ENCODE measurements at places on chromosomes 1 and 21.

DNA sequence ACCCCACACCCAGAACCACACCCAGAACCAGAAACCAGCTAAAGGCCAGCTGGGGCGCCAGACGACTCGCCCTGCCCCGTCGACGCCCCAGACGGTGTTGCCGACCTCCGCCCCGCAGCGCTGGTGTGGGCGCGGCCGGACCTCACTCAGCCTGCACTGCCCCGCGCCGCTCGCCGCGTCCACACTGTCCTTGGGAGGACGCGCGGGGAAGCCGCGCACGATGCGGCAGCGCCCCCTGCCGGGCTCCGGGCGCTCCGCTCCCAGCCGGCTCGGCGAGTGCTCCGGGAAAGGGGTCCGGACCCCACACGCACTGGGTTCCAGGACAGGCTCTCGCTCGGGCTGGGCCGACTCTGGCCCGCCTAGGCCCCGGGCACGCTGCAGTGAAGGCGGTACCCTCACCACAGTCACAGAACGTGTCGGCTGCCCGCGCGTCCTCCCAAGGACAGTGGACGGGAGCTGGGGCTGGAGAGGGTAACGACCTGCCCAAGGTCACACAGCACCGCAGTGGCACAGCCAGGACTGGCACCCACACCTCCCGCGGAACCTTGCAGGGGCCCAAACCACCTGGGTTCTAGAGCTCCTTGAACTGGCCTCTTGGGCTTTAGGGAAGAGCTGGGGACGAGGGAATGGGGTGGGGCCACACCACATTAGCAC, 90.2 kb downstream of the DMRTA2 start:
- no peaks in the 10 kb centered on the region for H3K36me3 ChIP-seq
- H3K27ac ChIP-seq = peak overlapping the region; percentile 31
- peak; percentile 75 for DNase-seq
- H3K27me3 ChIP-seq = no peaks in the 10 kb centered on the region
- no peak overlapping the region for H3K4me3 ChIP-seq

GRCh38 chr1:89890085-89890752, 69.4 kb downstream of the LRRC8D start:
- H3K27me3 ChIP-seq = no peaks in the 10 kb centered on the region
- H3K4me3 ChIP-seq = no peak overlapping the region
- no peak for DNase-seq
- no peaks in the 10 kb centered on the region for H3K4me1 ChIP-seq

DNA sequence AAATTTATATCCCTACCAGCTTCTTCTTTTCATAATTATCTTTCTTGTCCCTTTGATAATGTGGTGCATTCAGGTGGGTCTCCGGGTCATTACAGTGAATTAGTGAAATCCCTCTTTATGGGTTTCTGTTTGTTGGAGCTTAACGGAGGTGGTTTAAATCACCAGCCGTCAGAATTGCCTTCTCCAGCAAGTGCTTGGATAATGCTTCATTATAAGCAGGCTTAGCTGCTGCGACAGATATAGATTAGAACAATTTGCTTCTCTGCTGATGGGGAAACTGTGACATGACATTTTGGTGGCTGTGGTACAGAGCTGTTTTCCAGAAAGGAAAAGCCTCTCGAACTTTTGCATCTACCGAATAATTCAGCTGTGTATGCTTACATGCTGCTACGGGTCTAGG, 56.9 kb downstream of the KAZN start:
- H3K27me3 ChIP-seq = no peaks in the 10 kb centered on the region
- no peaks in the 10 kb centered on the region for H3K4me1 ChIP-seq
- no peaks in the 10 kb centered on the region for H3K36me3 ChIP-seq
- no peak overlapping the region for H3K4me3 ChIP-seq
- H3K27ac ChIP-seq = no peak overlapping the region
- no peak for DNase-seq

- no peak overlapping the region for H3K27ac ChIP-seq
- peaks cover under 1% of the 10 kb centered on the region for H3K4me1 ChIP-seq
- no peak overlapping the region for H3K4me3 ChIP-seq
- no peak for DNase-seq
- H3K36me3 ChIP-seq = no peaks in the 10 kb centered on the region
Observed at GRCh38 chr1:85042413-85042812, 5.9 kb downstream of the MCOLN3 start.

GRCh38 chr1:70779571-70779970, 268.0 kb downstream of the PTGER3 start:
- no peaks in the 10 kb centered on the region for H3K4me1 ChIP-seq
- no peaks in the 10 kb centered on the region for H3K27me3 ChIP-seq
- H3K4me3 ChIP-seq = no peak overlapping the region
- no peak for DNase-seq
- H3K27ac ChIP-seq = no peak overlapping the region

DNA sequence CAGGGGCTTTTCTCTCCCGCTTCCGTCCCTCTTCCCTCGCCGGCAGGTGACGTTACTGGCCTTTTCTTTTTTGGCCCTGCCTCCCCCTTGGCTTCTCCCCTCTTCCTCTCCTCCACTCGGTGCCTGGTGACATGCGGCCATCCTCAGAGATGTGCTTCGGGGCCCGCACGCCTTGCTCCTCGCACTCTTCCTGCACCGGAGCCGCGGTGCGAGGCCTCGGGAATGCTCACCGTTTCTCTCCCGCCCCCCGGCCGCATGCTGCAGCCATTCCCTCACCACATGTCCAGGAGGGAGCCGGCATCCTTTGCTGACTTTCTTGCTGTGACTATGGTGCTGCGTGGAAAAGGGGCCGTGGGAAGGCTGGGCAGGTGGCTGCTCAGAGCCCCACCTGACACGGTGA, 39.3 kb downstream of the PDE9A start:
- H3K36me3 ChIP-seq = peaks cover 29% of the 10 kb centered on the region
- no peaks in the 10 kb centered on the region for H3K4me1 ChIP-seq
- no peak overlapping the region for H3K27ac ChIP-seq

DNA sequence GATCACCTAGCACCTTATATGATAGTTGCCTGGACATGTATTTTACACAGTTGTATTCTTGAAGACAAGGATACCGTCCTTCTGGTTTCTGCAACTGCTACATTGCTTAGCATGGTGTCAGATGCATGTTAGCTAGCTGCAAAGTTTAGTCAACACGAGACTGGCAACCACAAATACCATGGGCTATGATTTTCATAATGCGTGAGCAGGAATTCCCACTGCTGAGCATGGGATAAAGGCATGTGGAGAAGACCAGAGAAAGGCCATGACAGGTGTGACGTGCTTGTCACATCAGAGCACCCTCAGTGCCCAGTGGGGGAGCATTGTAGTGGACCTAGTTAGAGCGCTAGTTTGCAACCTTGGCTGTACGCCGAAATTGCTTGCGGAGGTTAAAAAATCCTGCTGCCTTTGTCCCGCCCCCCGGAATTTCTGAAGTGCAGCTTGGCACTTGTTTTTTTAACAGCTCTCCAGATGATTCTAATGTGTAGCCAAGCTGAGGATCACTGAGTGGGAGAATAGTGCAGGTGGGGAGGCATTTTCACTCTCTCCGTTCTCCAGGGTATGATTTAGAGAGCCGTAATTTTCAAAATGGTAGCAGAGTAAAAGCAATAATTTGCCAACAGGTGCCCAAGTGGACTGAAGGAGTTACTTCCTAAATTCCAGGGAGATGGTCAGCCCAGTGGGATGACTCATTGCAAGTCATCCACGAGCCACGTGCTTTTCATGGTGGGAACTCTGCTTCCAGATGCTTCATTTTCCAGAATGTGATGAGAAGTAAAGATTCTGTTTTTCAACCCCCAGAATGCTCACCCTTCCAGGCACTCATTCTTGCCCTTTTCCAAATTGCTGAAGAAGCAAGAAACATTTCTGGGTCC, 81.0 kb downstream of the CNIH3 start:
- no peaks in the 10 kb centered on the region for H3K4me1 ChIP-seq
- no peak overlapping the region for H3K4me3 ChIP-seq
- DNase-seq = no peak

DNA sequence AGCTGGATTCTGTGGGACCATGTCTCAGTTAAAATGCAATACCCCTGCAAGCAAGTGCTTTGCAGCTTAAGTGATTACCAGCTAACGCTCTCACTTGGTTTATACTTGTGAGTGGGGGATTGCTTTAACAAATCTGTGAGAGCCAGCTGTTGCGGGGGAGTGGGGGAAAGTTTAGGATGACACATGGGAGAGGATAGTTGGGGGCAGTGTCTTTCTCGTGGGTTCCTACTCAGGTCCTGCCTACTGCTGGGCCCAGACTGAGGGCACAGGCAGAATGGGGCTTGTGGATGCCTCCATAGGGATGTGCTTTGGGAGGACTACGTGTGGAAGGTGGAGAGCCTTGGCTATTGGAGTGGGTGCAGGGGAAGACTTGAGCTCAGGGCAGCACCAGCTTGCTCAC, 60.1 kb downstream of the ELK4 start:
- no peaks in the 10 kb centered on the region for H3K4me1 ChIP-seq
- DNase-seq = no peak
- no peak overlapping the region for H3K4me3 ChIP-seq
- H3K36me3 ChIP-seq = no peaks in the 10 kb centered on the region
- no peak overlapping the region for H3K27ac ChIP-seq

DNA sequence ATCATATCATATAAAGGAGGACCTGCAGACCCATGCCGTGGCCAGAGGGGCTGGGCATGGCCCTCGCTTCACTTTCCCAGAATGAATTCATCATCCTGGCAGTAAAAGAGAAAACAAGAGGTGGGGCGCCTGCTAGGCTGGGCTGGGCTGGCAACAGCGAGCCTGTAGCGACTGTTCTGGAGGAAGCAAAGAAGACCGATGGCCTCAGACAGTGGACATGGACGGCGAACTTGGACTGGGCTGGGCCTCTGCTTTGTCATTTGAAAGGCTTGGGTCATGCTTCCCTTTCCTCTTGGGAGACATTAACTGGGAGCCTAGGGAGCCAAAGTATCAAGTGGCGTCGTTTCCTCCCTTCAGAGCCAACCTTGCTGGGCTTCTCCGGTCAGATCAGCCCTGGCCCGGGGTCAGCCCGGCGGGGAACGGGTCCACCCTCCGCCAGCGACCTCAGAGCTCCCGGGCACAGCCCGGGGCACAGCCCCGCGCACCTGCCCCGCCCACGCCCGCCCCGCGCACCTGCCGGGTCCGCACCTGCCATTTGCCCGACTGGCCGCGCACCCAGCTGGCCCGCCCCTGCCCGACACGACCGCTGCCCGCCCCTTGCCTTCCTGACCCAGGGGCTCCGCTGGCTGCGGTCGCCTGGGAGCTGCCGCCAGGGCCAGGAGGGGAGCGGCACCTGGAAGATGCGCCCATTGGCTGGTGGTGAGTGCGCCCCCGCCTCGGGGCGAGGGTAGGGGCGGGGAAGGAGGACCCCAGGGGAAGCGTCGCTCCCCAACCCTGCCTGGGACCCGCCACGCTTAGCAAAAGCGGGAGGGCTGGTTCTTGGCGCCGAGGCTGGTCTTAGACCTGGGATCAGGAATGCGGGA, at the start of gene FAM3B:
Gene FAM3B, plus strand, starts transcription at position 602 of the 863 bp plus-strand sequence. Its CDS starts 79 bp downstream, at position 681.
- no peaks in the 10 kb centered on the region for H3K36me3 ChIP-seq
- no peaks in the 10 kb centered on the region for H3K27me3 ChIP-seq
- peak within 1 kb of the TSS; percentile 94 for H3K27ac ChIP-seq

- no peaks in the 10 kb centered on the region for H3K27me3 ChIP-seq
- H3K27ac ChIP-seq = no peak overlapping the region
- H3K36me3 ChIP-seq = no peaks in the 10 kb centered on the region
- no peak overlapping the region for H3K4me3 ChIP-seq
- DNase-seq = no peak
Observed at GRCh38 chr1:208893251-208893650, 649.1 kb upstream of the PLXNA2 start.

DNA sequence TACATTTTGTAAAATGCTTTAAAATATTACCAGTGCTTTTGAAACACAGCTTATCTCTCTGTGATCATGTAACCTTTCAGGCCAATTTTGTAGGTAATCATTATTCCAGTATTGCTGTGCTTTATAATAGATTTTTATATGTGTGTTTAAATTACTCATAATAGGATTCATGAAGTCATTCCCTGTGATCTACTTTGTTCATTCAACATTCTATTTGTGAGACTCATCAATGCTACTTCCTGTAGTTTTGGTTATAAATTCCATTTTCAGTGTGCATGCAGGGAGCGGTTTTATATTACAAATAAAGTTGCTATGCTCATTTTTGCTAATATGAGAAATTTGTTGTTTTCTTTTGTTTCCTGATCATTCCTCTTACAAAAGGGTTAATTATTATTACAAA, 4.1 kb upstream of the OR2M5 start:
- no peak for DNase-seq
- no peak overlapping the region for H3K27ac ChIP-seq
- no peak overlapping the region for H3K4me3 ChIP-seq
- H3K27me3 ChIP-seq = no peaks in the 10 kb centered on the region
- no peaks in the 10 kb centered on the region for H3K4me1 ChIP-seq

DNA sequence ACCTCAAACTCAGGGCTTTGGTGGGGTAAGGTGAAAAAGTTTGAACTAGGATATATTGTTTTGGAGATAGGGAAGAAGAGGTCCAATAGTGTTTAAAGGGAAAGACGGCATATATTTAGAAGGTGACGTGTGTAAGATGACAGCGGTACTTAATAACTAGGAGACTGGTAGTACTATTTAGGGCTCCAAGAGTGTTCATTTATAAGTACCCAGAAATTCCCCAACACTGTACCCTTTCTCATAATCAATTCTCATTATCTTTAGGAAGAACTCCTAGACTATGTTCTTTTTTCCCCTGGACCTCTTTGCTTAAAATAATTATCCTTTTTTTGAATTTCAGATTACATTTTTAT, 1.5 kb downstream of the LYPLAL1 start:
- no peaks in the 10 kb centered on the region for H3K36me3 ChIP-seq
- H3K4me3 ChIP-seq = peak overlapping the region; percentile 72
- no peaks in the 10 kb centered on the region for H3K27me3 ChIP-seq
- peak overlapping the region; percentile 85 for H3K27ac ChIP-seq

- H3K4me1 ChIP-seq = peaks cover 7% of the 10 kb centered on the region
- no peaks in the 10 kb centered on the region for H3K27me3 ChIP-seq
- DNase-seq = no peak
- peak overlapping the region; percentile 98 for H3K27ac ChIP-seq
Observed at GRCh38 chr21:38809198-38809878, 3.6 kb downstream of the ETS2 start.

DNA sequence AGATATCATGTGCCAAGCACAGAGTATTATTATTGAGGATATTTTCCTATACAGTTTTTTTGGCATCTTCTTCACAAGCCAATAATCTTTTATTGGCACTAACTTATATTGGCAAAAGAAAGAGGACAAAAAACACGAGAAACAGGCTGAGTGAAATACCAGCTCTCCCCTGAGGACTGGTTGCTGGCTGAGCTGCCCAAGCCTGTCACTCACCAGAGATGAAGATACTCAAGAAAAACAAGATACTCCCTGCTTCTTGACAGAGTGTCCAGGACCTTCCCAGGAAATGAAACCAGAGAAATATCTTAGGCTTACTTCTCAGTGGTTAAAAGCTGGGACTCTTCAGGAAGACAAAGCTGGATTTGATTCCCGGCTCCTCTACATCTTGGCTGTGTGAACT, 35.9 kb upstream of the ATP1B1 start:
- H3K27me3 ChIP-seq = no peaks in the 10 kb centered on the region
- DNase-seq = no peak
- no peak overlapping the region for H3K4me3 ChIP-seq
- H3K4me1 ChIP-seq = no peaks in the 10 kb centered on the region
- H3K27ac ChIP-seq = no peak overlapping the region

DNA sequence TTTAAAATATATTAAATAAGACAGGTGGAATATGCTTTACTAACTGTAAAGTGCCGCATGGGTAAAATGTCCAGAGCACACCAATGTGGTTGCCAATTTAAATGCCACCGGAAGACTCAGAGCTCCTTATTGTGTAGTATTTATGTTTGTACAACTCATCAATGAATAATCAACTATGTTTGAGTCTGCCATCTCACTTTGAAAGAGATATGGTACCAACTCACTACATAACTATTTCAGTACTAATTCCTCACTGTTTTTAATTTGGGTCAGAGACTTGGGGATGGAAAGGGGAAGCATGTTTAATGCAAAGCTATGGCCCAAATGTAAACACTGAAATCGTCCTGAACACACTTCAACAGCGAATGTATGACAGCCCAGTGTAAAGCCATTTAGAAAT, 144.8 kb downstream of the NR5A2 start:
- no peaks in the 10 kb centered on the region for H3K4me1 ChIP-seq
- no peak overlapping the region for H3K27ac ChIP-seq
- H3K27me3 ChIP-seq = no peaks in the 10 kb centered on the region
